Stimulated activated CD4-positive, alpha-beta T cell treated with anti-CD3 and anti-CD28 coated beads, Interleukin-12 subunit alpha, Interleukin-12 subunit beta, amount 100 ng/mL, for 48 hours (primary cell): ENCODE measurements at places on chromosomes 6 and 20.

DNA sequence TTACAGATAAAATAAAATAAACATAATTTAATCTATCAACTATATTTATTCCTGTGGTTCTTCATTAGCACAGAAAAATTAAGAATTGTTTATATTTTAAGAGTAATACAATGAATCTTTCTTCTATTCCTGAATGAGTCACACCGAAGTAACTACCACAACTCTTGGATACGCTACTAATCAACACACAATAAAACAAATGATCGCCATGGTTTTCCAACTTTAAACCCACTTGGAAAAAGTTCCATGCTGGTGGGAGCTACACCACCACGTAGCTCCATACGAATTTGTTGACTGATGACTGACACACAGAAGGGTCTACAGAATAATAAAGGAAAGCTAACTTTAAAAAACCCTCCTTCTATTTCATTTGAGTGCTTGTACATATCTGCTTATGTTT, 135.8 kb upstream of the NEDD9 start:
- no peak for DNase-seq

DNA sequence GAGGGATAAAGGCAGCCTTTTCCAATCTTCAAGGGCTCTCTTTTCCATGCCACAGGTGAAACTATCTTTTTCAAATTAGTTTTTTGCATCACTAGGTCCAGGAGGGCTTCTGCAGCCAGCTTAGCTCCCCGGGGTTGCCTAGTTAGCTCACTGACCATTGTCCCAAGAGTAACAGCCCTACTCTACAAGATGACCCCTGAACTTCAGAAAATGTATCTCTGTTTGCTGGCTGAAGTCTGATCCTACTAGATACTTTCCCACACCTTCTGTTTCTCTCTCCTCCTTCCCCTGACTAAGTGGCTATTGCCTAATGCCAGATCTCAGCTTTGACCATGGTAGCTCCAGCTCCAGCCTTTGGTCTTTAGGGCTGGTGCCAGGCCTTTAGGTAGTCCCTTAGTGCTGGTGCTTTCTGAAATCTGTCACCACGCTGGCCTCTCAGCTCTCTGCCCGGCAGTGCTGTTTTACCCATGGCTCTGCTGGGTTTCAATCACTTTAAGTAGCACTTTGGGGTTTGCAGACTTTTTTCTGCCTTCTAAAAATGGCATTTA, 255.1 kb downstream of the RNGTT start:
- DNase-seq: no peak

DNA sequence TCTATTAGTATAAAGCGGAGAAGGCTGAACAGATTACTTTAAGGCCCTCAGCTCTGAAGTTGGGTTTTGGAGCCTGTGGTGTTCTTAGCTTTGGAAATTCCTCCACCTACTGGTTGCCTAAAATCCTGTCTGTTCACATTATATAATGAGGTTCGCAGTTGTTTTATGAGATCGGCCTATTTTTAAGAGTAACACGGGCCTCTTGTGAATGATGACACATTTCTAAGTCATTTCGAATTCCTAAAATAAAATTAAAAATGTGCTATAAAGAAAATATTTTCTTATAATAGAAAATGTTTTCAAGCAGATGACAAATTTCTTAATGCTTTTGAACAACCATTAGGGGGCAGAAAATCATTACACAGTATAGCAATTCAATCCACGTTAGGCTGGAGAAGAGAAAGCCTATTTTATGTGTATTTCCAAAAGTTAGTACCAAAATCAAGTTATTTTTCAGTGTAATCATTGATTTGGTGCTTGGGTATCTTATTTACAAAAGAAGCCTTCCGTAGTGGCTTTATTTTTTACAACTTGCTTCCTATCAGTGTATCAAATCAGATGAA, 15.8 kb upstream of the FAM8A1 start:
- no peak for DNase-seq

DNA sequence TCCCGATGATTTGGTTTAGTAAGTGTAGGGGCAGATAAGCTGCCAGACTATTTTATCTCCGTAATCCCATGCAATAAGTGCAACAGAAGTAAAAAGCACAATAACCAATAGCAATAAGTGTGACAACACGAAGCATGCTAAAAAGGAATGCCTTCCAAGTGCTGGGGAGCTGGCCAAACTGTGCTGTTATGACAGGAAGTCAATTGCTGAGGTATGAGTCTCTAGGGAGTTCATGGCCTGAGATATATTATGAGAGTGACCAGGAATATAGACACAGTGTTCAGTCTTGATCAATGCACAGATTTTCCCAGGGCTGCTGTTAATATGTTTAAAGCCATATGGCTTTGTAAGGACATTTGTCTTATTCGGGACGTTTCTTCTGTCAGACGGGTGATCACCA, 10.5 kb upstream of the ANGPT4 start:
- no peak for DNase-seq

- DNase-seq: peak; percentile 3
Measured at GRCh38 chr6:21263531-21264287, 329.8 kb upstream of the SOX4 start.

DNA sequence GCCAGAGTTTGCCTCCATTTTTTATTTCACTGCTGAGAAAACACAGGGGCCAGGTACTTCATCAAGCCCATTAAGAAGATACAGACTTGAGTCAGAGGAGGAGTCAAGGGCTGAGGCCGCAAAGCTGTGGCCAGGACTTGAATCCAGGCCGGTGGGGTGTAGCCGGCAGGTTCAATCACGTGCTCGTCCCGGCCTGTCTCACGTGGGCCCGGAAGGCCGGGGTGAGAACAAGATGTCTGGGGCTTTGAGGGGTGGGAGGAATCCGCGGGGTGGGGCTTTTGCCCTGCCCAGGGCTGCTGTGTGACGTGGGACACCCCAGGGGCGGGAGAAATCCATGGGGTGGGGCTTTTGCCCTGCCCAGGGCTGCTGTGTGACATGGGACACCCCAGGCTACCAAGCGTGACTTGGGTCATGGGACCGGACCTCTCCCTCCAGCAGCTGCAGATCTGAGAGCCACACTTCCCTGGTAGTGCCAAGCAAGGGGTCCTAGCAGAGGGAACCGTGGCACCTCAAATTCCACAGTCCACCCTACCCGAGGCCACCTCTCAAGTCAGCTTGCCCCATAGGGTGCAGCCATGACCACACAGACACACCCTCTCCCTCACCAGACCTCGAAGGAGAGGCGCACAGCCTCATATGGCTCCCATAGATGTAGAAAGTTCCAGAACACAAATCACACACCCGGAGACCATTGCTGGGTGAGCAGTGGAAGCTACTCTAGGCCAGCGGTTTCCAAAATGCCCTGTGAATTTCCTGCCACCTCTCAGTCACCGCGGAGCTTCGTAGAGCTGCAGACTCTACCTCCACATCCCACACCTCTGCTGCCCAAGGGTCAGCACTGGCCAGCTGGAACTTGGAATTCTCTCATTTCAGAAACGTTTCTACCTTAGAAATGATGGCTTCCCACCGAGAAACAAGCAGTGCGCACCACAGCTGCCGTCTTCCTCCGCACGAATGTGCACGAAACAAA, 156.1 kb downstream of the DLL1 start:
- no peak for DNase-seq

DNA sequence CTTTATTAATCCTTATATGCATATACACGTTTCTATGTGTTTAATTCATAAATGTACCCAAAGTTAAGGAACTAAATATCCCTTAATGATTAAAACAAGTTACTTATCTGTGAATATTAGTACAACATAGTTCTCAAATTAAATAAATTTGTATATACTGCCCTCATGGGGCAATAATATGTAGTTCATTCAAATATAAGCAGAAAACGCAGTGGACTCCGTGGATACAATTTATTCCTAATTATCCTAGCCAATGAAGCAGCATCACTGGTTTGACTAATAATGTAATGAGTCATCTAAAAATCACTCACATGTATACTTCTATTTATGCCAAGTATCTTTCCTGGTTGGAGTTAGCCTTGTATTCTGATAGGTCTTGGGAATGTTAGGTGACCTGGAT, 111.6 kb downstream of the TBC1D32 start:
- DNase-seq: no peak

GRCh38 chr6:167209577-167209975, 51.8 kb upstream of the GPR31 start:
- no peak for DNase-seq

DNA sequence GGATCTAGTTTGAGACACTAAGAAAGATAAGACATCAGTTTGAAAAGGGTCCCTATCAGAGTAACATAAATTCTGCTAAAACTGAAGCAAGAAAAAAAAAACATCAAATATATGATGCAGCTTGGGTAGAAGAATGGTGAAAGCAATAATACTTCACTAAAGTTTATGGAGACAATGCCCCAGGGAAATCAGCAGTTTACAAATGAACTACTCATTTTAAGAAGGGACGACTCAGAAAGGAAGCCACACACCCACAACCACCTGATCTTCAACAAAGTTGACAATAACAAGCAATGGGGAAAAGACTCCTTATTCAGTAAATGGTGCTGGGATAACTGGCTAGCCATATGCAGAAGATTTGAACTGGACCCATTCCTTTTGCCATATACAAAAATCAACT, 143.5 kb downstream of the TPBG start:
- no peak for DNase-seq

DNA sequence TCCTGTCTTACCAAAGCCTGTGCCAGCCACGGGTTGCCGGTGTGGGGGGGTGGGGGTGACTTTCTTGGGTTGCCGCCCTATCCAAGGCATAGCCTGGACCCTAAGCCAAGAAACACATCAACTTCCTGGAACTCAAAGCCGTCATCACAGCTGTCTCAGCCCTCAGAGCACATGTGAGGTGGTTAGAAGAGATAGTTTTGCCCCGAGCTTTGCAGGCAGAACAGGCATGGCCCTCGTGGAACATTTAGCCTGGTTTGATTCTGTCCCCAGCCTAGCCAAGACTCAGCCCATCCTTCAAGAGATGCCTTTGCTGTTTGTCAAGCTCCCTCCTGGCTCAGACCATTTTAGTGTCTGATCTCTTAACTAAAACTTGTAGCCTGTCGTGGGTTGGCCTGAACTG, 64.9 kb downstream of the RREB1 start:
- DNase-seq: no peak

DNA sequence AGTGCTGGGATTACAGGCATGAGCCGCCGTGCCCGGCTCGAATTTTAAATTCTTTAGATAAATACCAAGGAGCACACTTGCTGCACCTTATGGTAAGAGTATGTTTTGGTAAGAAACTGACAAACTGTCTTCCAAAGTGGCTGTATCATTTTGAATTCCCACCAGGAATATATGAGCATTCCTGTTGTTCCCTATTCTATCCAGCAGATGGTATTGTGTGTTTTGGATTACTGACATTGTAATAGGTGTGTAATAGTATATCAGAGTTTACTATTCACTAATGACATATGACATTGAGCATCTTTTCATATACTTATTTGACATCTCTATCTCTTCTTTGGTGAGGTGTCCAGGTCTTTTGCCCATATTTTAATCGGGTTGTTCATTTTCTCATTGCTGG, 40.5 kb downstream of the TGM6 start:
- no peak for DNase-seq

DNA sequence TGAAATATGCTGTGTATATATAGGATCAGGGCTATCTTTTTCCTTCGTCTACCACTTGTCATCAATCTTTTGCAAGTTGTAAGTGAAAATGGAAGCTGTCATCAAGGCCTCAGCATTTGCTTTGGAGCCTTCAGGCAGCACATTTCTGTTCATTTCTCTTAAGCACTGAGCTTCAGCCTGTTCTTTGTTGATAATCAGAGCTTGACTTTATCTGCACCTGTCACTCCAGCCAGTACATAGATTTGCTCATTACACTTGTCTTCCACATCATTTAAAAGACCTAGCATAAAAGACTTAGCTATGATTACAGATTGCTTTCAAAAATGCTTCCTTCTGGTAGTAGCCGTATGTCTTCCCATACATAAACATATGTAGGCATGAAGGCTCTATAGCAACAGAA, 189.8 kb upstream of the GRIK2 start:
- no peak for DNase-seq

- DNase-seq: no peak
Measured at GRCh38 chr6:85077098-85077497, 312.7 kb upstream of the TBX18 start.

DNA sequence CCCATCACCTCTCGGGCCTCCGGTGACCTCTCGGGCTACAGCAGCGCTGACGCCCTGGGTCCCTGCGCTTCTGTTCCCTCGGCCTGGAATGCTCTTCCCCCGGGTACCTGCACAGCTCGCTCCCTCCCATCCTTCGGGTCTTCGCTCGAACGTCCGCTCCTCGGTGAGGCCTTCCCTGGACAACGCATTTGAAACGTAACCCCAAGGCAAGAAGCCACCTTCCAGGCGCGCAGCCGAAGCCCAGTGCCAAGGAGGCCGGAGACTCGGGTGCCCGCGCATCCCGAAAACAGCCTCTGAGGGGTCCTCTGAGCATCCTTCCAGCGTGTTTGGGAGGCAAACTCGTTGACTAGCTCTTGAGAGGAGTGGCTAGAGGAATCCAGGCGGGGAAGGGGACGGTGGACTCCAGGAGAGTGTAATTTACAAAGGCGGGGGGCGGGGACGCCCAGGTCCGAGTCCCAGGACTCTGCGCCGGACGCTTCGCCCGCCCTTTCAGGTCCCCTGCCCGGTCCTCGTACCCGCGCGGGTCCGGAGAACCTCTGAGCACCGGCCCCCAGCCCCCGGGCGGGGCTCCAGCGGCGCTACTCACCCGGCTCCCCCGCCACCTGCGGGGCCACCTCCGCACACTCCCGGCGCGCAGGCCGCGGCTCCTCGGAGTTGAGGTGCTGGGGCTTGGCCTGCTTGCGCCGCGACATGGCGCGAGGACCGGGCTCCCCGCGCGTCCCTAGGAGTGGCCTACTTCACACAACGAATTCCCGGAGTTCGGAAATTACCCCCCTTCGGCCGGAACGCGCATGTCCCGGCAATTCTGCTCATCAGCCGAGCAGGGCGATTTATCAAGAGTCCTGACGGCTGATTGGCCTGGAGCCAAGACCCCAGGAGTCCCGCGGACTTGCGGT, 86.8 kb downstream of the ZFP64 start:
- no peak for DNase-seq

DNA sequence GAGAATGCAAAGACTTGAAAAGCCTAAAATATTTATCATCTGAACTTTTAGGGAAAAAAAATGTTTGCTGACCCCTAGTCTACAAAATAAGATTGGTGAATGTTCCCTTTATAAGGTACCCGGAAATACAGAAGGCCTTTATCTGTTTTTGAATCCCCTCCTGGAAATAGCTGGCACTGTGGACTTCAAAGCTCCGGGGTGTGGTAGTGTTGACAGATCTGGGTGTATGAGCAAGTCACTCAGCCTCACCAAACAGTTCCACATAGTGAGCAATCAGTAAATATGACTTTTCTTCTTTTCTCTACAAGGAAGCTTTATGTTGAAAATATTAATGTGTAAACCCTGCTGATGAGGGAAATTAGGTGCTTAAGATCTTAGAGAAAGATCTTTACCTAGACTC, 29.2 kb upstream of the HTR1B start:
- no peak for DNase-seq

GRCh38 chr6:161921602-161922395, 647.9 kb upstream of the AGPAT4 start:
- no peak for DNase-seq

DNA sequence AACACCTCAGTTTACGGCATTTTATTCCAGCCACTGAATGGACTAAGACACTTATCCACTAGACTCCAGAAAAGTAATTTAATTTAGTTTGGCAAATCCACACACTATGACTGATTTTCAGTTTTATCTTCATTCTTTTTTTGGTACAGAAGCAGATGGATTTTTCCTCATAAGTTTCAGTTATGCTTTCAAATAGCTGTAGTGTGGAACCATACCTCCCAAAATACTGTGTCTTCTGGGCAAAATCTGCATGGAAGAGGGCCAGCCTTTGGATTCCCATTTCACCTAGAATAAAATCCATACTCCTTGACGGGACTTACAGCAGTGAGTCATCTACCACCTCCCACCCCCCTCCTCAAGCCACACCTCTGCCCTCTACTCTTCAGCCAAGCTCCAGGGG, 43.0 kb downstream of the GSTA2 start:
- DNase-seq: no peak

- DNase-seq: peak; percentile 8
Measured at GRCh38 chr20:2118783-2119182, 17.2 kb downstream of the STK35 start.
